ENCODE measurements at places on chromosomes 11 and 22.

DNA sequence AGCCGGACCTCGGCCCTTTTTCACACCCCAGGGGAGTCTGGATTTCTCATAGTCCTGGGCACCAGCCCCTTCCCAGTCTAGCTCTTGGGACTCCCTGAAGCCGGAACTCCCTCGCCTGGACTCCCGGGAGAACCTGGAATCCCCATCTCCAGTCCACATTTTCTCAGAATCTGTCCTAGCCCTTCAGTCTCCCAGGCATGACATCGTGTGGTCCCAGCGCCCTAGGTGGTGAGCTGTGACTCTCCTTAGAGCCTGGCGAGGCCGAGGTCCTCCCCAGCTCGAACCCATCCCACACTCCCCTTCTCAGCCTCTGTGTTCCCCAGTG, 673 bp upstream of the DUSP18 start:
- no peak for DNase-seq

DNA sequence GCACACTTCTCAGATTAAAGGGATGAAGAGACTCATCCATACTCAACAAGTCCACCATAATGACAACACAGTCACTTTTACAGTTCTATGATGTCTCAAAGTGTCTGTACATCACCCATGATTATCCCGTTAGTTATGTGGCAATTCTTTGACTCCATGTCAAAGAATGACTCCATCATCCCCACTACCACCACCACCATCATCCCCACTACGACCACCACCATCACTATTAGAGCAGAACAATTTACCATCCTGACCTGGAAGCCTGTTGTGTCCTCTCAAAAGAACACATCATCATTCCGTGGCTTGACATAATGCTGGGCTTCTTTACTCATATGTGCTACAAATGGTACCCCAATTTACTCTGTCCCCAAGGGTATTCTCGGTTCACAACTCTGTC, 13.7 kb downstream of the PRR5L start:
- DNase-seq = no peak

DNA sequence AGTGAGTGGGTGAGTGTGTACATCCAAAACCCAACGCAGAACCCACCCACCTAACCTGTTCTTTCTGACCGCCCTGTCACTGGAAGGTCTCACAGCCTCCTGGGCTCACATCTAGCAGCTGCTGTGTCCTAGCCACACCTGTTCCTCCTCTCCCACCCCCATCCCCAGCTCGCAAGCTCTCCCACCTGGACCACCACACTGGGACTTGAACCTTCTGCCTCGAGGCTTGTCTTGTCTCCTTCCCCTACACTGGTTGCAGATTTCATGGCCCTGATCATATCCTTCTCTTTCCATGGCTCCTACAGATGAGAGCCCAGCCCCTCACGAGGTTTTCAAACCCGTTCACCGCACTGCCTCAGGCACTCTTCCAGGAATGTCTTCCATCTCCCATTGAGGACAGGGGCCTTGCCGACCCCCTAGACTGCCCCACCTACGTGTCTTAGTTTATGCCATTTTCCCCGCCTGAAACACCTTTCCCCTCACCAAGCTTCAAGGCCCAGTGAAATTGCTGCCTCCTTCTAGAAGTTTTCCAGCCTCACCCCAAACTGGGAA, 6.7 kb downstream of the IFITM10 start:
- no peak for DNase-seq

DNA sequence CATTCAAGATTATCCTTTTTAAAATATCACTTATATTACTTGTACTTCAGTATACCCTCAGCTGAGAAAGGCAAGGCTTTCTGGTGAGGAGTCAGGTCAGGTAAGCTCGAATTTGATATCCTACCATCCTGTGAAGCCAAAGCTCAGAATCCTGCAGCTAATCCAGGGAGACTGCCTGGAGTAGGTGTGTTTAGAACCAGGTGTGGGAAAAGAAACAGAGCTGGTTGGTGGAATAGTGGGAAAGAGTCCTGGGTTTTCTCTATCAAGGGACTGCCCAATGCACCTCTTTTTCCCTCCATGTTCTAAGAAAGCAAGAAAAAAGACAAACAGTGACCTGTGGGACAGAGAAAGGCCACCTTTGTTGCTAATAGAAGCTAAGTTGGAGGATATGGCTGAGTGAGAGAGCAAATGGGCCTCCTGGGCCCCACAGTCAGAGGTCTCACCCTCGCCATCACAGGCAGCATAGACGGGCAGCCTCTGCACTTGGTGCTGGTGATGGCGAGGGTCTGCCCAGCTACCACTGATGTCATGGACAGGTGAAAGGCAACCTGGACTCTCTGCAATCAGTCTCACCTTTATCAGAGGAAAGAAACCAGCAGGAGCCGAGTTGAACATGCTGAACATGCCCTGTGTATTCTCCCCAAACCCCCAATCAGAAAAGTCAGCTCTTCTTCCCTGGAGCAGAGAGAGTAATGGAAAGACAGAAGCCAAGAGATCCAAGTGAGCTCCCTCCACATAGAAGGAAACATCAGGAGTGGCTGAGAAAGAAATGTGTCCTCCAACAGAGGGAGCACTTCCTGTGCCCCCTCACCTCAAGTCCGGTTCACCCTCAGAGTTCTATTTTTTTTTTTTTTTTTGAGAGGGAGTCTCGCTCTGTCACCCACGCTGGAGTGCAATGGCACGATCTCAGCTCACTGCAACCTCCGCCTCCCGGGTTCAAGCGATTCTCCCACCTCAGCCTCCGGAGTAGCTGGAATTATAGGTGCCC, 491.3 kb downstream of the BUD13 start:
- DNase-seq = no peak

DNA sequence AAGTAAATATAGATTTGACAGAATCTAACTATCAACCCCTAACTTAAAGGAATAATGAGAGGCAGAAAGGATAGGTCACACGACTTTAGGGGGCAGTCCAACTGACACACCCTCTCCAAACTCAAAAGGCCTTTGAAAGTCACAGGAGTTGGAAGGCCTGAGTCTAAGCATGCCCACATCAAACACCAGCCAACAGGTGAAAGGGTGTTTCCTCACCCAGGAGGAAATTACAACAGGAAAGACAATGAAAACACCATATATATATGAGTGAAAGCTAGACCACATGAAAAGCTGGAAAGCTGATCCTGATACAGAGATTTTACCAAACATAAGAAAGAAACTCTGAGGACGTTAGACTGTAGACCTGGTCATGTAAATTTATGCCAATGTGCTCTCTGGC, 10.5 kb upstream of the DEPDC7 start:
- DNase-seq = peak; percentile 43

Measured in stimulated activated naive CD4-positive, alpha-beta T cell (primary cell).